NCI-H446 (cell line): ENCODE measurements at places on chromosomes 5 and 9.

DNA sequence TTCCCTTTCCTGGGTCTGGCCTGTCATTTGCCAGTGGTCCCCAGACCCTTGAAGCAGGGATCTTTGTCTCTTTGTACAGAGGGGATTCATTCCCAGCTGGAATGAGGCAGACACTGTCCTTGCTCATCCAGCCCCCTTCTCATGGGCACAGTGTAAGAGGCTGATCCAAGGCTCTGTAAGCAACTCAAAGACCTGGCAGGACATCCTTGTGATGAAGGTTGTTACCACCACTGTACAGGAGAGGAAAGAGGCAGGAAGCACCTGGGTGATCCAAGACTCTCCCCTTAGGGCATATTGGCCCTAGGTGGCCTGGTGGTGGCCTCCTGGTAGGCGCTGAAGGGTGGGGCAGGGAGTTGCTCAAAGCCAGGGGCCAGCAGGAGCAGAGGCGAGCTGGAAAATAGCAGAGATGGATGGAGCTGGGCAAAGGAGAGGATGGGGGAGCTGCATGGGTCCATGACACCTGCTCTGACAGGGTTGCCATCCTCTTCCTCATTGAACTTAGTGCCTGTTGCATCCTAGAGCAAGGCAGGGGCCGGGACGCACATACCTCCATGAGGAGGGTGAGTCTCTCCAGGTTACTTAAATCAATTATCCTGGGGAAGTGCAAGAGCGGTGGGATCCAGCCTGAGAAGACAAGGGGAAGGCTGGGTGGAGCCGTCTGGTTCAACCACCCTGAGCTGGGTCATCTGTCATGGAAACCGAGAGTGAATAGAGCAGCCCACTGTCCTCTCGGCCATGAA, 9.8 kb upstream of the GADD45G start:
- no peak for DNase-seq

DNA sequence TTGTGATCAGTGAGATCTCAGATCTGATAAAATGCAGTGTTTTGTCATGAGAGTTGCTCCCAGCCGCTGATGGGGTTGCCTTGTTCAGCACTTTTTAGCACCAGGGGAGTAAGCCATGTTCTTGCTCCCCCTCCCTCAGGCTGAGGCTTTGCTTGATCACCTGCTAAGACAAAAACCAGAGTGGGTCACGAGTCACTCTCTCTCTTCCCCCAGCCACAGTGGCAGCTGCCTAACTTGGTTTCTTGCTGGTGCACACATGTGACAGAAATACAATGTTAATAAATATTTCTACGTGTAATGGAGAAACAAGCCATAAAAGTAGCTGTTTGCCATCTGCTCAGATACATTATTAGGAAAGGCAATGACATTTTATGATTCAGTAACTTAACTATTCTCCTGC, 212.4 kb upstream of the DMRT1 start:
- DNase-seq = no peak

- no peak for DNase-seq
Measured at GRCh38 chr9:113012492-113012891, 500 bp upstream of the ZNF883 start.

- DNase-seq = no peak
Measured at GRCh38 chr5:145936401-145937131, at the start of gene SH3RF2. Gene SH3RF2, plus strand, starts transcription at chr5:145936578. Its CDS starts 1,351 bp downstream, at chr5:145937929.

- no peak for DNase-seq
Measured at GRCh38 chr5:143135832-143136551, 267.5 kb downstream of the NR3C1 start.

GRCh38 chr5:39231705-39232525, 12.6 kb upstream of the FYB1 start:
- DNase-seq = no peak

- DNase-seq = no peak
Measured at GRCh38 chr5:116436674-116437350, 137.8 kb downstream of the SEMA6A start.

DNA sequence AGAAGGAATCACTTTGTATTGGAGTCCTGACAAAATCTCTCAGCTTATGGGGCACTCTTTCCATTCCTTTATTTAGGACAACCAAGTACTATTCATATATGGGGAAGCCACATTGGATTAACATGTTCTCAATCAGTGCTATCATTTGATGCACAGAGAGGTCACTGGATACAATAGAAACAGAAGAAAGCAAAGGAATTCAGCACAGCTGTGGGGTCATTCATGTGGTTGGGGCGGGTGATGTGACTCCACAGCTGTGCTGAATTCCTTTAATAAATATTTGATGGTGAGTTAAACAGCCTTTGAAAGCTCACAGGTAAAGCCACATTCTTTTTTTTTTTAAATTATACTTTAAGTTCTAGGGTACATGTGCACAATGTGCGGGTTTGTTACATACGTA, 854 bp upstream of the TEX48 start:
- no peak for DNase-seq

DNA sequence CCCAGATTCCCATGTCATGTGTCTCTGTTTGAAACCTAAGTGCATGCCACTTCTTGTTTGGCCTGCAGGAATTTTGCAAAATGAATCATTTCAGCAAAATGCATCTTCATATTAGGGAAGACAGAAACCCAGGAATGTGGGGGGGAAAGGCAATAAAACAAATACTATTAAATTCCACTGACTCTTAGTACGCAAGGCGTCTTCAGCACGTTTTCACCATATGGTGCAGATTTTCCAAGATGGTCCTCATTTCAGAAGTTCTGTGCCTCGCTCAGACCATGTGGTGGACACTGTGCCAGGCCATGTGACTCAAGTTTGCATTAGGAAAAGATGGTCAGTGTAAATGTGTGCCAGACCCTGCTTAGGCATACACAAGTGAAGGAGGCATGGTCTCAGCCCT, 184.0 kb downstream of the ACTL7B start:
- DNase-seq = no peak
